ENCODE measurements at places on chromosomes 5 and 9.
A peak's percentile ranks its signal among the peaks of the same experiment; 100 is the strongest.

DNA sequence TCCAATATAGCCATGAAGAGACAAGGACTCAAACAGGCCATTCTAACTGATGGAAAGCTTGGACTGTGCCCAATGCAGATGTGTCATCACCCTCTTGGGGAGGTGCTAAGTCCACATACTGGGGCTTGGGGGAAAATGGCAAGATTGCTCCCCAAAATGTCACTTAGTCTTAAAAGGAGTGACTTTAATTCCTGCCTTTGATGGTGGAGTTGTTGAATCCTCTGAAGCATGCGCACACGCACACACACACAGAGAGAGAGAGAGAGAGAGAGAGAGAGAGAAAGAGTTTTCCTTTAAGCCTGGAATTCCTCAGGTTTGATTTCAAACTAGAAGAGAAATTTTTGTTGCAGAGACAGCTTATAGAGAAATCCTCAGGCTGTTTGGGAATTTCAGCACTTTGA is 161.9 kb upstream of the GAS1 start:
- DNase-seq = no peak

- DNase-seq = no peak
These were observed 40.6 kb downstream of the TMEM174 start for GRCh38 chr5:73213566-73213998.

DNA sequence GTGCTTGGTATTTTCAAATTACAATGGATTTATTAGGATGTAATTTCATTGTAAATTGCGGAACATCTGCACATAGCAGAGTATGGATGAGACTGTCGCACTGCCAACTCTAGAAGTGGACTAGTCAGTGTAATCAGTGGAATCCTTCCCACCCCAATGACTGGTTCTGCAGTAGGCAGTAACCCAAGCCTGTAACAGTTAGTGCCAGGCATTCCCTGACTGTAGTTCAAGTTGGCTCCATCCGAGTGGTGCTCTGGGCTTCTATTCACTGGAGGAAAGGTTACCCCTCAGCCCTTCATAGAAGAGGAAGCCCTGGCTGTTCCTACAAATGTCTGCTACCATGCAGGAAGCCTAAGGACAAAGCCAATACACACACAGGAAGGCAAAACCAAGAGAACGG is 23.2 kb downstream of the AK3 start:
- no peak for DNase-seq

DNA sequence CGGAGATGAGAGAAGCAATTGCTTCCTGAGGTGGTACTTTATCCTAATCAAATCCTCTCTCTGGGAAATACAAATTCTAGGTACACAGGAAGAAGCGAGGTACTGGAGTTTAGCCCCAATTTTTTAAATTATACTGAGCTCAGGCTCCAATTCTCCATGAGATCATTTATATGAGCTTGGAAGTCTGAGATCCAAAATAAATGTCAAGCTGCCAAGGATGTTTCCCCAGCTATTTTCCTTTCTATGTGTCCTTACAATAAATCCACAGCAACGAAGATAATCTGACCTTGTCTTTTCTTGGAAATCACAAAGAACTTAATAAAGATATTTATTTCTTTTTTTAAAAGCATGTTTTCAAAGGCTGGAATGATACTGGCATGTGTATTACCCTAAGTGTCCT is 597.3 kb downstream of the GABRG2 start:
- no peak for DNase-seq

DNA sequence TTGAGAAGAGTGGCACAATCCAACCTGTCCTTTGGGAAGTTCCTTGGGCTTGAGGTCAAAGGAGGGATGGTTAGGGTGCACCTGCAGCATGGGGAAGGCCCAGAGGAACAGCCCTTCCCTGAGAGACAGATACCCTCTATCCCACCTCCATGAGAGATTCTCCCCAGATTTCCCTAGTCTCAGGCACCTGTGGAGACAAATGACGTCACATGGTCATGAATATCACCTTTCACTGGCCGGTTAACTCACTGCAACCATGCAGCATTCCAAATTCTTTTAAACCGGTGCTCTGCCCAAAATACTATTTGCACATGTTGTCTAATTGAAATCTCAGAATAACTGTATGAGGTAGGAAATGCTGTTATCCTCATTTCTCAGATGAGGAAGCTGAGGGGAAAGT is 15.6 kb upstream of the TRIO start:
- DNase-seq = no peak

- DNase-seq = no peak
These were observed 361.2 kb upstream of the RIOK2 start for GRCh38 chr5:97544240-97544639.

GRCh38 chr5:74250304-74251102 is 390.0 kb downstream of the ENC1 start:
- DNase-seq = no peak

DNA sequence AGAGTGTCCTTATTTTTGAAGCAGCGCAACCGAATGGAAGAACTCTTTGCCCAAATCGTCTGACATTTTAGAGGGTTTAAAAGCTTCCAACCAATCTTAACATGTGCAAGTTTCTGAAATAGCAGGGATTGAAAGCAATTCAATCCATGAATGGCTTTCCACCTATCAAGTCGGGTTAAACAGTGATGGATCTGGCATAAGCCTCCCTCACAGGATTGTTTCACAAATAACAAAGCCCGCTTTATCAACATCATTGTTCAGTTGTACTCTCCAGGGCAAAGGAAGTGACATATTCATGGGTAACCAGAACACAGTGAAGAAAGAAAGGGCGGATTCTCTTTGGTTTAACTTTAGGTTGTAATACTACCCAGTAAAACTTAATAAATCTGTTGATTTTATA is 497.3 kb downstream of the MTRR start:
- no peak for DNase-seq

GRCh38 chr9:137305060-137305797 is 3.2 kb upstream of the NRARP start:
- no peak for DNase-seq

DNA sequence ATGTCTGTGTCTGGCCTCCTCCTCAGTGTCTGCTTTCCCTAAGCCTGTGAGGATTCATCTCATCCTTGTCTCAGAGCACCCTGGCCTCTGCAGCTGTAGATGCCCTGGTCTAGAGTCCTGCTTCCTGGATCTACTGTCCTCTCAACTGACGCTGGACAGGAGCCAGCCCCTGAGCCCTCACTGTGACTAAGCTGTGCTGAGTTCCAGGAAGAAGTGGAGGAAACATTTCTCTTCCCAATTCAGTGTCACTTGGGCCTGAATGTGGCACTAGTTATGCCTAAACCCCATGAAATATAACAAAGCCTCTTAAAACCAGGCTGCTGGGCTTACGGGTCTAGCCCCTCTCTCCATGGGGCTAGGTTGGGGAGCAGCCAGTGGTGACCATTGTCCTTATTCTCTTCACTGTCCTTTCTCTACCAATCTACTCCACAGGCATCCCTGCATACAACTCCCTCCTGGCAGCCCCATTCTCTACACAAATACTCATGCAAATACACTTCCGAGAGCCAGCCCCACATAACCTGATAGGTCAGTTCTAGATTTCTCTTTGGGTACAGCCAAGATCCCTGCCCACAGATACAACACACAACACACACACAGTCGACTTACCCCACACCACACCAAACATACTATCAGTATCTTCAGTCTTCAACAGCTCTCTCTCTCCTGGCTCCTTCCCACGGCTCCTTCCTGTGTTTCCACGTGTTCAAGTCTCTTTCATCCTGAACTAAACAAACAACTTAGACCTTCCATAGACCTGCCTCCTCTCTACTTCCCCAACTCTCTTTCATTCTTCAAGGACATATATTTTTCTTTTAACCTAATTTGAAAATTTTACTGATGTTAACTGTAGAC is 220.8 kb downstream of the SNX18 start:
- DNase-seq = no peak

DNA sequence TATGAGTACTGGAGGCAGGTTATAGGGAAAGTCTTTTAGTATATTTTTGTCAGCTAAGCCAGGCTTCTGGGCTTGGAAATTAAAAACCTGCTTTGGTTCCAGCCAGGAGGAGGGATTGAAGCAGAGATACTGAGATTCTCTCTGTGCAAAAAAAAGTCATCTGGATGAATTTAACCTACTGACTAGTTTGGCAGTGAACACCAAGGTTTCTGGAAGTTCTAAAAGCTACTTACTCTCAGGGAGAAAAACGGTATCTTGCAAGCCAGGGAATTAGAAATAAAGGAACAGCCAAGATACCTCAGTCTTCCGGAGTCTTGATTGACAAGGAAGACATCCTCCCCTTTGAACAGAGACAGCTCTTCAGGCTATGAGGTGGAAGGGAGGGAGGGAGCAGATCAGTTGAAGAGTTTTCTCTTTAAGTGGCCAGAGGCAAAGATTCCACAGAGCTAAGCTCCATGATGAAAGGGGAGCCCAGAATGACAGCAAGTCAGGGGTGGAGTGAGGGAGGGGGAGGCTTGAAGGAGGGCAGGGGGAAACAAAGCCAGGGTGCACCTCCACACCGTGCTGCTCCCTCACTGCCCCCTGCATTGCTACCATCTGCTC is 8.3 kb upstream of the ZBTB34 start:
- DNase-seq = peak; percentile 30

DNA sequence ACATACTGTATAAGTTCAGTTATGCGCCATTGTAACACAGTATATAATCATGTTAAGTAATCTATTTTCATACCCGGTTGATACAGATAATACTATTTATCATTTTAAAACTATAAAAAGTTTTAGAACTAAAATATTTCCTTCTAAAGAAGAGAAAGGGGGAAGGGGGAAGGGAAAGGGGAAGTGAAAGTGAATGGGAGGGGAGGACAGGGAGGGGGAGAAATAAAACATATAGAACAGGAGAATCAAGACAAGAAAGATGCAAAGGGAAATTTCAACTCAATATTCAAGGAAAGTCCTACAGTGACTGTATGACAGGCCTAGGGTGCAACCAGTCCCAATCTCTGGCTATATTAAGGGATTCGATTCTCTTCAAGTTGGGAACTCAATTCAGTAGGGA is 1278.8 kb downstream of the MAT2B start:
- DNase-seq = no peak

DNA sequence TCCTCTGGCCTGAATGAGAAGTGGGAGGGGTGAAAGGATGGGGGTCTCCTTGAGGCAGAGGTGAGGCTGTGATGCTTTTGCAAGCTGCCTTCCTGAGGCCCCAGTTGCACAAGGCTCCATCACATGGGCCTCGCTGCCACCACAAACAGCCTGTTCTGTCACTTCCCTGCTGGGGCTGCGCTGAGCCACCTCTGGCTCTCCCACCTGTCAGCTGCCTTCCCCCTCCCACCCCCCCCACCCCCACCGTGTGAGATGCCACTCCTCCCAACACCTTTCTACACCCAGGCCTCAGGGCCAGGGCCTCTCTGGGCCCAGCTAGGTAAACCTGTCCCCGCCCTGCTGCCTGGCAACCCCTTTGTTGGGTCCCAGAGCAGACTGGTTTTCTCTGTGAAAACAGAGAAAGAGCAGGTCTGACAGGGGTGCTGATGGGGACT is 4.5 kb upstream of the PDLIM4 start:
- peak; percentile 74 for DNase-seq

- DNase-seq = no peak
These were observed 53.7 kb upstream of the PIP5K1B start for GRCh38 chr9:68651280-68651893.

- DNase-seq = no peak
These were observed 80.2 kb upstream of the TBC1D2 start for GRCh38 chr9:98335661-98336060.

DNA sequence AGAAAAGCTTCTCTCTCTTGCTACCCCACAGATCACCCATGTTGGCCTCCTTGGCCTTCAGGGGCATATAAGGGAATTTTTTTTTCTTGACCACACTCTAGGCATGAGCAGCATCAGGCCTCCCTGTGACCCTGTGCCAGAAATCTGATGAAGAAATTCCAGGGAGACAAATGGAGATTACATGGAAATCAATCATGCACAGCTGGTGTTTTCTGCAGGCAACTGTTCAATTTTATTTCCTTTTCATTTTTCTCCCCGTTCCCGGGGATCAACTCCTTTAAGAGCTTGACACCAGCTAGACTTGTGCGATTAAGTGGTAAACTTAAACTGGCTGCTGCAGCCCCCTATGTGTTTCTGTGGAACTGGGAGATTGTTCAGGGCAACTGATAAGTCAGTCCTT is 59.3 kb downstream of the GALNT10 start:
- no peak for DNase-seq

GRCh38 chr9:88991066-88992034 is at the start of gene S1PR3:
Gene S1PR3 (plus strand): TSS chr9:88991468. CDS start chr9:89001201, 9,733 bp downstream.
- peak; percentile 84 for DNase-seq

Measured in osteocyte (in vitro differentiated cells).